ENCODE measurements at places on chromosomes 7 and 10.
A peak's percentile ranks its signal among the peaks of the same experiment; 100 is the strongest.

GRCh38 chr7:123725586-123726171 is 23.1 kb downstream of the WASL start:
- DNase-seq: no peak

DNA sequence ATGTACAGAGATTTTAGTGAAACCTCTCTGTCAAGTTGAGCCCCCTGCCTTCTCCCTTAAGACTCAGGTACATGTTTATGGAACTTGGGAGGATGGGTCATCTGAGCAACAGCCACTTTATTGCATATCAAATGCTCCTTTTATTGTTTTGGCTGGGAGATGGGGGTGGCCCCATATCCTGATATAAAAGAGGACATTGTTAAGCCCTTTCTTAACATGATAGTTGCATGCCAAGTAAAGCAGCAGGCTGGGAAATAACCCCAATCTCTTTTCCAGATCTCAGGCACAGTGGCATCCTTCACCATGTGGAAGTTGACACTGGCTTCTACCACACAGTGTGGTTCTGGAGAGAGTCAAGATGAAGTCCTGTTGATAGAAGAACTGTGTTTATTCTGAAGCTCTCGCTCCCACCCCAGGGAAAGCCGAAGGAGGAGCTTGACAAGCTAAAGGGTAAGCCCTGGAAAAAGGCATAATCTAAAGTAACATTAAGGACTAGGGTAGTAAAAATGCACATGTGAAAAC is 746.7 kb downstream of the SUGCT start:
- DNase-seq: no peak

DNA sequence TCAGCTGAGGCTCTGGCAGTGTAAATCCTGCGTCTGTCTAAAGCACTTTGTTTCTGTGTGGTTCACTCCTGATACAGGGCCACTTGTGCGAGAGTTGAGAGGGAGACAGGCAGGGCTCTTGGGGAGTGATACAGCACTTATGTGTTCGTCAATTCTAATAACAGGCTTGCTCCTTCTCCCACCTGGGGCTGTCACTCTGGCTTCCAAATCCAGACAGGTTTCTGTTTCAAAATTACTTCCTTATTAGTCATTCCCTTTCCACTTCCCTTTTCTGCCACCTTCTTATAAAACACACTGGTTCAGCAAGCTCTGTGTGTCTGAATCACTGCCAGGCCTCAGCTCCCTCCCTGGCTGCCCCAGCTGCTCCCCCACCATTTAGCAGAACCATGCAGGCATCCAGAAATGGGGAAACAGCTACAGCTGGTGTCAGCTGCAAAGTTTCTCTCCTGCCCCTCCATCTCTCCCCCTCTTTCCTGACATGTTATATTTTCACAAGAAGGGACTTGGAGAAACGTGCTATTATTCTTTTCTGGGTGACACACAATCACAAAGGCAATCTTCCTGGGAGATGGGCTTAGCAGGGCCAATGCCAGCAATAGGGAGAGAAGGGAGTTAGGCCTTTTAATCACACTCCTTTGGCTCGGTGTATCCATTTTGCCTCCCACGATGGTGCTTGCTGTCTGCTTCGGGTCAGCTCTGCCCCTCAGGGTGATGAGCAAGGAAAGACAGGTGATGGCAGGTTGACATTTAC is 58.4 kb upstream of the ZNRF2 start:
- DNase-seq: no peak

DNA sequence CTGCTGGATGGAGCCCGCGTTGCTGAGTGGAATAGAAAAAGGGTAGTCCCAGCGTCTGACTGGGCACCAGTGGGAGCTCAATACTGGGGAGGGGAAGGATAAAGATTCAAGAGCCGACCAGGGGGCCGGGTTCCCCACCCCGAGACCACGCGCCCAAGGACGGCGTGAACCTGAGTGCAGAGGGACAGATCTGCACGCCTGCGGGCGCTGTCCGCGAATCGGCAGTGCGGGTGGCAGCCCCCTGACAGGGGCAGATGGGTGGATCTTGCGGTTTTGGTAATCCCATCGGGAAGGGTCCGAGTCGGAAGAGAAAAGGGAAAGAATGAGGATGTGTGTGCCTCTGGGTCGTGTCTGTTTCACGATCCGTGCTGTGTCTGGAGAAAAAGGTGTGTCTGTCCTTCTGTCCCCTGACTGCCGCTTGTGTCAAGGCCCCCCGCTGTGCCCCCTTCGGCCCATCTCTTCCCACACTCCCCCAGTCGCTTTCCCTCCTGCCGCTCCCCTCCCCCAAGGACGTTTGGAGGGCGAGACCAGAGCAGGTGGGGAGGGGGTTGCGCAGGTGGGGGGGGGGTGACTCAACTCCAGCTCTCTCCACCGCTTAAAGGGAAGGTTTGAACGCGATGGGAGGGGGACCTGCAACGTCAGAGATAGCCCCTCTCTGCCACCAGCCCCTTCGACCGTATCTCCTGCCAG is 734 bp upstream of the VGF start:
- DNase-seq: no peak

GRCh38 chr10:119209035-119209735 is 1.8 kb downstream of the GRK5 start:
- DNase-seq: peak; percentile 31

- DNase-seq: no peak
Observed at GRCh38 chr7:116985575-116985974, 32.3 kb downstream of the ST7 start.

GRCh38 chr7:49852619-49853462 is 79.4 kb downstream of the VWC2 start:
- DNase-seq: no peak

- no peak for DNase-seq
Observed at GRCh38 chr10:8045726-8046494, 8.6 kb upstream of the GATA3 start.

GRCh38 chr10:69817078-69817581 is 15.4 kb downstream of the COL13A1 start:
- no peak for DNase-seq

GRCh38 chr7:118771672-118772071 is 547.2 kb downstream of the ANKRD7 start:
- no peak for DNase-seq

DNA sequence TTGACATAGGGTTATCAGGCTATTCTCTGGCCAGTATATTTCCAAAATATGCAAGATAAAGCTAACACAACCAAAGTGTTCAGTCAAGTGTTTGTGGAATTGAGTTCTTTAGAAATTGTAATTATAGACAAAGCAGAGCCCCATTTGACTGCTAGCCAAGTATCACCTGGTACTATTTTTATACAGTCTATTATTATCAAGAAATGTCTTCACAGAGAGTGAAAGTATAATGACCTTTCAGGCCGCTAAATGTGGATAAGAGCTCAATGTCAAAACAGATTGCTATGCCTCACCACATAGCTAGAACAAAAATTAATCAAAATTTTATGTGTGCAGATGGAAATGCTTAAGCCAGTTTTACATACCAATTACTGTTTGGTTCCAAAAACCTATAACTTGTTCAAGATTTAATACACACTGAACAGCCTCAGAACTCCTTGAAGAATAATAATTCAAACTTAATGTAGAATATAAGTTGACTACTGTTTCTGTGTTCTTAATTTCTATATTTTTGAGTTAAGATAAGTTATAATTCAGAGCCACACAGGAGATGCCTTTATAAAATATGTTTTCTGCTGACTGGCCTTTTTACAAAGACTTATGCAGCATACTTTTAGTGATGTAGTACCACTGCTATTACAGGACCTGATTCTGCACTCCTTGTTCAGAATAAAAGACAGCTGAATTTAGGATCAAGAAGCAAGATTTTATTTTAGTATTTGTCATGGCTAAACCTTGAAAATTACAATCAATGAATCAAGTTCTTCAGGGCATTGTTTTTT is 31.0 kb downstream of the PRPS1L1 start:
- no peak for DNase-seq

GRCh38 chr10:78851647-78852046 is 217.1 kb upstream of the ZMIZ1 start:
- DNase-seq: no peak

DNA sequence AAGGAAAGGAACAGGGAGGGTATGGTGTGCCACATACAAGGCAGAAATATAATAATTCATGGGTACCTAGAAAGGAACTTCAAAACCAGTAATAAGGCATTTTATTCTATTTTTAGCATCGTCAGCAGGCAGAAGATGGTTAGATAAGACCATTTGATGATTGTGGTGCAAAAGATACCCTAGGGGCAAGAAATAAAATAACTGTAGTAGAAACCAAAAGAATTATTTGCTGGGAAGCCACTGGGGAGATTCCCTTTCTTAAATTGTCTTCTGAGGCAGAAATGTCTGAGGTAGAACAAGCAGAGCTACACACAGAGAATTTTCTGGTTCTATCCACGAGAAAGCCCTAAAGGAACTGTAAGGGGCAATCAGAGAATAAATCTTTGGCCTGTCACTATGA is 64.3 kb upstream of the PCGF5 start:
- DNase-seq: no peak

DNA sequence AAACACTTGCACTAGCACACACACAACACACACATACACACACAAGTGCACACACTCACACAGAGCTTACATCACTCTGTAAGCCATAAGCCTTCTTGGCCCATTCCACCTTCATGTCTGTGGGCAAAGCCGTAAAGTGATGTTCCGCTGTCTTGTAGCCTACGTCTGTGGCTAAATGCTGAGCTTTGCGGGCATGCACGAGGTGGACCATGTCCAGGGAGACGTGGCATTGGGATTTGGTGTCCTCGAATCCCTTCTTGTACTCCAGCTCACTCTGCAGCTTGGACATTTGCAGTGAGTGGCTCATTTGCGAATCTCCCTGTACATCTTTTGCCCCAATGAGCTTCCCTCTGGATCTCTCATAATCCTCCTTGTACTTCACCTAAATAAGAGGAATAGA is 42.0 kb downstream of the NRAP start:
- DNase-seq: no peak

GRCh38 chr7:111785076-111785475 is 222.8 kb upstream of the IMMP2L start:
- no peak for DNase-seq

GRCh38 chr7:44376429-44377133 is 51.2 kb upstream of the CAMK2B start:
- DNase-seq: no peak

GRCh38 chr10:128950916-128951275 is 516.1 kb upstream of the MGMT start:
- DNase-seq: no peak

DNA sequence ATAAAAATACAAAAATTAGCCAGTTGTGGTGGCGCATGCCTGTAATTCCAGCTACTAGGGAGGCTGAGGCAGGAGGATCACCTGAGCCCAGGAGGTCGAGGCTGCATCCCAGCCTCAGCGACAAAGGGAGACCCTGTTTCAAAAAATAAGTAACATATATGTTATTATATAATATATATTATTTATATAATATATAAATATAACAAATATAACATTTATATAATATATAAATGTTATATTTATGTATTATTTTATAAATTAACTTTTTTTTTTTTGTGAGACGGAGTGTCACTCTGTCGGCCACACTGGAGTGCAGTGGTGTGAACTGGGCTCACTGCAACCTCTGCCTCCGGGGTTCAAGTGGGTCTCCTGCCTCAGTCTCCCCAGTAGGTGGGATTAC is 1.5 kb upstream of the POR start:
- no peak for DNase-seq

DNA sequence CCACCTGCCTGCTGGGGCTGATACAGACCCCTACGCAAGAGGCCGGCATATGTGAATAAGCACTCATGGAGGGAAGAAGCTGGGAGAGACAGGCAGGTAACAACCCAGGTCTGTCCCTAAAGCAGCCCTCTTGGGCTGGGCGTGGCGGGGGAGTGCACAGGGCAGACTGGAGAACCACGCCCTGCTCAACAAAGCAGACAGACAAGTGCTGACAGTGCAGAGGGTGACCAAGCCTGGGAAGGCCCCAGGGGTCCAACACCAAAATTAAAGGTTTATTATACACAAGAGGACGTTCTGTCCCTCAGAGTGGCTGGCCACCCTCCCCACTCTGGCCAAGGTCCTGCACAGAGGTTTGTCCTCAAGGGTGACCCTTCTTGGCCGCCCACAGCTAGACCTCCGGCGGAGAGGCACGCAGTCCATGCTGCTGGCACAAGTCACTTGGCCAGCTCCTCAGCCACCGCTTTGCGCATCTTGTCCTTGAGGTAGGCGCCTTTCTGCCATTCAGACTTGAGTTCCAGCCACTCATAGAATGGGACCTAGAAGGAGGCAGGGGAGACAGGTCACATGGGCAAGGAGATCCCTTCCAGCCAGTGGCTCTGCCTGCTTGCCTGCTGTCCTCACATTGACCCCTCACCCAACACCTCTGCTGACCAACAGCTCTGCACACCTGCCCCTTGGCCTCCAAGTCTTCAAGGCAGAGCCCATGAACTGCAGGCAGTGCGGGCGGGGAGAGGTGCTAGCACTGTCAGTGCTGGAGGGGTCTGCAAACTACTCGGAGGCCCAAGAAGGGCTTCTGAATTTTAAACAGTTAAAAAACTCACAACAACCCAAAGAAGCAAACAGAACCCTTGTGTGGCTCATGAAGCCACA is 11.4 kb upstream of the NACAD start:
- DNase-seq: no peak

DNA sequence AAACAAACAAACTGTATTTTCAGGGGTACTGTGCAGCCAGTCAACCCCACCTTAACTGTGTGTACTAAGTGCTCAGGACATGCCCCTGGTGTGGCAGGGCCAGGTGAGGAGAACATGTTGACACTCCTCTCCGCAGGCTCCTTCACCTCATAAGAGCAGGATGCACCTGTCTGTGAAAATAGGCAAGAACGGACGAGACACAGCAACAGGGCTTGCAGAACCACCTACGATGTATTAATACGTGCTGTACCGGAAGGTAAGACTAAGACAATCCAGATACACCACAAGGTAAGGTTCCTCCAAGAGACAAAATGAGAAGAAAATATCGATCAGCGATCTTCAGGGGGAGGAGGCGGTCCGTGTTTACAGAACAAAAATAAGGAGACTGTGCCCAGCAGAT is 65.8 kb upstream of the CAMK2B start:
- no peak for DNase-seq

GRCh38 chr10:129744134-129745111 is 219.7 kb downstream of the EBF3 start:
- no peak for DNase-seq

- no peak for DNase-seq
Observed at GRCh38 chr7:145216866-145217265, 381.0 kb upstream of the TPK1 start.

DNA sequence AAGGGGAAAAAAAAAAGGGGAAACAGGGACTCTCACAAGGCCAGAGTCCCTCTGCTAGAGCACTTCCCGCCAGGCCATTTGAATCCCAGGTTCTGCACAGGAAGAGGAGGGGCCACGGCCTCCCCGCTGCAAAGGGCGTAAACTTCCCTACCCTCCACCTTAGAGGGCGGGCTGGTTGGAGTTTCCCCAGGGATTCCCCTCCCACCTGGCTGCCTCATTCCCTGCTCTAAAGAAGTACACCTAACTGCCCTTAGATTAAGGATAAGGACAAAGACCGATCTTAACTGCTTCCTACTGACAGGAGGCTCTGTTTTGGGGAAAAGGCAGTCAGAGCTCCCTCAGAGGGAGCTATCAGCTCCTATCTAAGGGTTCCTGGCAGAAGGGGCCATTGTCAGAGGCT is 102.0 kb upstream of the ARMC3 start:
- no peak for DNase-seq
